BJ (cell line): ENCODE measurements at places on chromosomes 12 and 14.

GRCh38 chr14:57287745-57288144 is 19.0 kb downstream of the AP5M1 start:
- DNase-seq, result no peak

DNA sequence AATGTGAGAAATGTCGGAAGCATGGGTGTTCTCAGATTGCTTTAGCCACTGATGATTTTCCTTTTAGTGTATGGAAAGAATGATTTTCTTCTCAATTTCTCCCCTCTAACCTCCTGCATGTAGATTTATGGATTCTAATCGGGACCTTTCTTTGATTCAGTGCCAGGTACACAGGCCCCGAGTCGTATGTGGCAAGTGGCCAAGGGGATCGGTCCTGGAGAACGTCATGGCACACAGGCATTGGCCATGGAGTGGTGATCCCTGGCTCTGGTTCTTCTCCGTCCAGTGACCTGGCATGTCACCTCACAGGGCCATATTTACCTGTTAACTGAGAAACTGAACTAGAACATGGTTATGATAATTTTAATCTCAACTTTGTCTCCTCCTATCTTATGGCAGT is 58.1 kb downstream of the ETV6 start:
- DNase-seq, result no peak

- DNase-seq, result no peak
Observed at GRCh38 chr12:40561395-40561966, 130.8 kb upstream of the CNTN1 start.

- peak; percentile 65 for DNase-seq
Observed at GRCh38 chr12:77189901-77190416, 124.6 kb upstream of the E2F7 start.

- DNase-seq, result no peak
Observed at GRCh38 chr14:94370524-94370910, 17.9 kb downstream of the SERPINA1 start.

GRCh38 chr12:29882846-29883245 is 99.1 kb upstream of the TMTC1 start:
- DNase-seq, result no peak

DNA sequence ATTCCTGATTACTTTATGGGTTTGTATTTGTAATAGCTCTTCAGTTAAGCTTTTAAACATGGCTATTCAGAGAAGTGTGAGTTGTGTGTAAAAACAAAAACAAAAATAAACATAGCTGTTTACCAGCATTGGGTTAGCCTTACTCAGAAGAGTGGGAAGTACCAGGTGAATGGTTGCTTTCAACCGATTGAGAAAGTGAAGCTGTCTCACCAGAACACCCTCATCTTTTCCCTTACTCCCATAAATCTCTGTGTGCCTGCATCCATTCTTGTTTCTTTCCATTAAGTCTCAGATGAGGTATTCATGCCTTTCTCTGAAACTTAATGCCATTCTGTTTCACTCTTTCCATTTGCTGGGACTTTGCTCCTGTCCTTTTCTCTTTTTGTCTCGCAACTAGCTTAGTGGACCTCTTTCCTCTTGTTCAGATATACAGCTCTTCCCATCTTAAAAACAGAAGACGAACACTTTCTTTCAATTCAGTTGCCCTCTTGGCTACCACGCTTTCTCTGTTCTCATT is 10.7 kb downstream of the BORCS5 start:
- no peak for DNase-seq

DNA sequence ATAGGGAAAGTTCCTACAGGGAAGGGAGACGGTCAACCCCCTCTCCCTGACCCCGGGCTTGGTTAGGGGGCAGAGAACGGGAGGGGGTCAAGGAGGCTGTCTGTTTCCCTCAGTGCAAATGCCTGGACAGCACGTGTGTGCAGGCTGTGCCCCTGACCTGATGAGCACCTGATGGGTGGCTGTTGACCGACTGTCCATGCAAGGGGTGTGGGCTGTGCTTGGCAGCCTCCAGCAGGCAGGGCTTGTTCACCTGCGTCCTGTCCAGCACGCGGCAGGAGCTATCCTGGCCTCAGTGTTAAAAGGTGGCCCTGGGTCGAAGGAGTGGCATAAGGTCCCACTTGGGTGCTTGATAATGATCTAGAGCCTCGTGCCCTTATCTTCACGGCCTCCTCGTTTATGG is 221.0 kb downstream of the CACNA1C start:
- DNase-seq, result no peak

DNA sequence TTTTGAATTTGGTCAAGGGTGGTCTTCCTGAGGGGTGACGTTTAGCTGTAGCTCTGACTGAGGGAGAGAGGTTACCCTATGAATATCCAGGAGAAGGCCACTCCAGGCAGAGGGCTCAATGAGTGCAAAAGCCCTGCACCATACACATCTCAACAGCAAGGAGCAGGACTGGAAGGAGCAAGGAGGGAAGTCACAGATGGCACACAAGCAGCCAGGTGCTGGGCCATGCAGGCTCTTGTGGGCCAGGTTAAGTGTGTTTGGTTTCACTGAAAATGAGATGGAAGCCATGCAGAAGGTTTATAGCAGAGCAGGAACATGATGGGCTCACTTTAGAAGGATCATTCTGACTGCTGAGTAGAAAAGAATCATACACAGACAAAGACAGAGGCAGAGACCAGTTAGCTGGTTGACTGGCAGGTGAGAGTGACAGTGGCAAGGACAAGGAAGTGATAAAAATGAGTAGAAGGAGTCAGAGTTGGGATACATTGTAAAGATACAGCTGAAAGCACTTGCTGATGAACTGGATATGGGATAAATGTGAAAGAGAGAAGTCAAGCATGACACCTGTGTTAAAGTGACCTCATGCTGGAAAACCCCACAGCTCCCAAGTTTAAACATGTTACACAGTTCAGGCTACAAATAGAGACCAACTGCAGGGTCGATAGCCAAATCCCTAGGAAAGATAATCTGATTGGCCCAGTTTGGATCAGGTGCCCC is 81.2 kb downstream of the PRKD1 start:
- DNase-seq, result no peak

DNA sequence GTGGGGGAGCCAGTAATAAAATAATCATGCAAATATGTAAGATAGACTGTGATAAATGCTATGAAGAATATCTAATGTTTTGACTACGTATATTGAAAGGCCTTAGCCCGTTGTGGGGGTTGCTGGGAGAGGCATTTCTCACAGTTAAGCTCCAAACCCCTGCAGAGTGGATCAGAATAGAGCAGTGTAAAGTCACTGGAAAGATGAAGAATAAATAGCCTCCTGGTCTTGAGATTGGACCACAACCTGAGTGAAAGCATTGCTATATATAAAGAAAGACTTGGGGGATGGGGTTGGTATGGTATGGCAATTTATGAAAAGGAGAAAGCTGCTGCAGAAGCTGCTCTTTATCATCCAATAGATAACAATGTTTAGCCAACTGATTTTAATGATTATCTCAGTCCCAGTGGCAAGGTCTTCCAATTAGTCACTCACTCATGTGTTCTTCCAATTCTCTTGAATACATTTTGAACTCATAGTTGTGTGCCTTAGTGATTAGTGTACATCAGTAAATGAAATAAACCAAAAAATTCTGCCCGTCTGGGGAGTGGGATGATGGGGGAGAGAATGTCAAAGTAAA is 10.2 kb downstream of the PLEKHA5 start:
- no peak for DNase-seq

DNA sequence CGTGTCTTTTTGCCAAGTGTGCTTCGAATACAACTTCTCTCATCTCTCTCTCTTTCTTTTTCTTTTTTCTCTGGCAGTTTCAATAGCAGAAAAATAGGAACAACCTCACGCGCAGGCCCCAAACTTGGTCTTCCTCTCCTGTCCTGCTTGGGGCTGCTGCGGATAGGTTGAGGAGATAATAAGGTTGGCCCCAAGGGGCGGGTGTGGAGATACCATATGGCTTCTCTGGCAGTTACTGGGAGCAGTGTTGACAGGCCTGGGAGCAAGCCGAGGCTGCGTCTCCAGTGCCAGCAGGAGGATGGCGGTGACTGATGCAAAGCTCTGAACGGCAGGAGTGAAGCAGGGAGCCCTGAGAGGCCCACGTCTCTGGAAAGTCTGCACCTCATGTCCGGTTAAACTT is 89.5 kb upstream of the MANSC4 start:
- DNase-seq, result no peak

DNA sequence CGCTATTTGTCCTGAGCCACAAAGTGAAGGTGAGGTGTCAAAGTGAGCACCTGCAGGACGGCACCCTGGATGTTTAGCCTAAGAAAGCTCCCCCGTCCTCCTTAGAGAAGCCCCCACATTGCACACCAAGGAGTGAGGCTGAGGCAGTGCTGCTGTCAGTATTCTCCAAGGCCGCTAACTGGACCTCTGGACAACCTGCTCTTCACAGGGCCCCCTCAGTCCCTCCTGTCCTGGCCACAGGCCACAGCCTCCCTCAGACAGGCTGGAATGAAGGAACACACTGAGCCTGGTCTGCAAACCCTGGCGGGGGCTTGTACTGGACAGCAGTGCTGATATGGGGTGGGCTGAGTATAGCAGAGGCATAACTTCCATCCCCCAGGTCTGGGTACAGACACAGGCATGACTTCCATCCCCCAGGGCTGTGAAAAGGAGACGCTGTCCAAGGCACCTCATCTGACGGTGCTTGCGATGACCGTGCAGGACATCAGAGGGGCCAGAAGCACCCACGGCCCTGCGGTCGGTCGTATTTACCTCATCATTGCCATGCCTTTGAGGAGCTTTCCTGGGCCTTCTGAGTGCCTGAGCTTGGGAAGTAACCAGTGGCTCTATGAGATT is 82.4 kb upstream of the DIO3 start:
- no peak for DNase-seq

- DNase-seq, result no peak
Observed at GRCh38 chr12:117875744-117876435, 92.9 kb downstream of the KSR2 start.

GRCh38 chr12:129294868-129295267 is 441.6 kb downstream of the GLT1D1 start:
- no peak for DNase-seq

- DNase-seq, result no peak
Observed at GRCh38 chr12:70560671-70561070, 76.6 kb downstream of the PTPRB start.

GRCh38 chr12:110636516-110636915 is 22.6 kb downstream of the TCTN1 start:
- DNase-seq, result no peak

- no peak for DNase-seq
Observed at GRCh38 chr12:124759841-124760503, 103.7 kb downstream of the SCARB1 start.

DNA sequence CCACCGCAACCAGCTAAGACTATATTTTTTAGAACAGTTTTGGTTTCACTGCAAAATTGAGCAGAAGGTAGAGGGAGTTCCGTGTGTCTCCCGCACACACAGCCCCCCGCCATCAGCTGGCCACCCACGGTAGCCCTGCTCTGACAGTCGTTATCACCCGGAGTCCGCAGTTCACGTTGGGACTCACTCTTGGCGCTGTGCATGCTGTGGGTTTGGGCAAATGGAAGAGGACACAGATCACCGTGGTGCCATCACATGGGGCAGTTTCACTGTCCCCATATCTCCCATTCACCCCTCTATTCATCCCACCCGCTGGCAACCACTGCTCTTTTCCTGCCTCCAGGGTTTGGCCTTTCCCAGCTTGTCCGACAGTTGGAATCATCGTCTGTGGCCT is 31.8 kb upstream of the ULK1 start:
- no peak for DNase-seq

GRCh38 chr14:88245321-88245720 is 77.7 kb downstream of the KCNK10 start:
- DNase-seq, result no peak

- DNase-seq, result no peak
Observed at GRCh38 chr14:91138511-91139359, 24.9 kb downstream of the DGLUCY start.

GRCh38 chr12:131047789-131048610 is 94.3 kb downstream of the ADGRD1 start:
- no peak for DNase-seq

GRCh38 chr12:57130941-57131340 is 2.7 kb downstream of the LRP1 start:
- DNase-seq, result no peak

GRCh38 chr12:123041042-123041531 is 60.6 kb downstream of the ARL6IP4 start:
- DNase-seq, result no peak

- DNase-seq, result no peak
Observed at GRCh38 chr14:56900726-56901125, 90.4 kb upstream of the OTX2 start.

DNA sequence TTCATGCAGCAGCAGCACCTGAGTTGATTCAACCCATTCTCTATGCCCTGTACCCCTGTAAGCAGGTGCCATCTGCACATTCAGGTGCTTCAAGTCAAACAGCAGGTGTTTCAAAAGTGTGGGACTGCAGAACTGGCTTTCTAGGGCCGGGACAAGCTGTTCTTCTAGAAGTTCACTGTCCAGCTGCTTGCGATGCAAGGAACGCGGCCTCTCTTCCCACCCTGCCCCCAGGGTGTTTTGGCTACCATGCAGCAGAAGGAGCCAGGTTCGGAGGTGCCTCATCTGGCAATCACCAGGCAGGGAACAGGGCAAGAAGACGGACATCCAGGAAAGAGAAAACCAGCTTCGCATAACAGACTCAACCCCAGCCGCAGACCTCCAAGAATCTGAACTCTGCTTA is 35.2 kb downstream of the TMEM132D start:
- no peak for DNase-seq

DNA sequence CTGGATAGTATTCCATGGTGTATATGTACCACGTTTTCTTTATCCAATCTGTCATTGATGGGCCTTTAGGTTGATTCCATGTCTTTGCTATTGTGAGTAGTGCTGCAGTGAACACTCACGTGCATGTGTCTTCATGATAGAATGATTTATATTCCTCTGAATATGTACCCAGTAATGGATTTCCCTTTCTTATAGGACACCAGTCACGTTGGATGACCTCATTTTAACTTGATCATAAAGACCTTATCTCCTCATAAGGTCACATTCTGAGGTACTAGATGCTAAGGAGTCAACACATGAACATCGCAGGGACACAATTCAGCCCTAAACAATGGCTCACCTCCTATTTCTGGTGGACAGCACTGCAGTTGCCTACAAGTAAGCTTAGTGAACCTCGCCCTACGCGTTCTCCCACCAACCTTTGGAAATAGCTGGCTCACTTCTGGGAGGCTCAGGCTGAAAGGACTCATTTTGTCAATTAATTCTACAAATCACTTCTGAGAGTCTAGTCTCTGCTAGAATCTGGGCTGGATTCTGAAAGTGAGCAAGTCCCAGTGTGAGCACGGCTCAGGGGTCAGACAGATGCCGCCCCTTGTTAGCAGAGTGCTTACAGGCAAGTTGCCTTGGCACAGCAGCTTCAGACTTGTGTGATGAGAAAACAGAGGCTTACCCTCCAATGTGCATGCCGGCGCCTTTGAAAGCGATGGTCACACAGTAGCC is 183.8 kb upstream of the GSC start:
- DNase-seq, result no peak

- no peak for DNase-seq
Observed at GRCh38 chr14:61712137-61712536, 16.8 kb downstream of the HIF1A start.

- no peak for DNase-seq
Observed at GRCh38 chr14:75049731-75050201, 1.5 kb downstream of the MLH3 start.

DNA sequence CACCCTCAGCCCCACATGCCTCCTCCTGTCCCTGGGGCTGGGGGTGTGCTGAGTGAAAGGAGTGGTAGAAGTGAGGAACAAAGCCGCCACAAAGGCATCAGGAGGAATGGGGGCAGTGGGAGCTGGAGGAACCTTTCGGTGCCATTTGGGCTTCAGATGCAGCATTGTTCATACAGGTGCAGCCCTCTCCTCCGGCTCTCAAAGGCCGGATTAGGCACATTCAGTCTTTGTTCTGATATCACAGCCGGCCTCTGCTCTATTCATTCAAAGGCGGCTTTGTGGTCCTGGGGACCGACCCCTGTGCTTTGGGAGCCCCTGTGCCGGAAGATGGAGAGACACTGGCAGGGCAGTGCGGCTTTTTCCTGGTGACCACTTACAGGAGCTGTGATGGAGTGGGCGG is 53.2 kb downstream of the SMOC1 start:
- no peak for DNase-seq
